ENCODE measurements at places on chromosomes 4 and X. TPM values are rescaled to one million over a fixed set of nuclear protein-coding genes. Genes with fewer than 3 reads are reported as not detected.

Gene PLXNB3
- total RNA-seq: 1.0 TPM

Gene PCGF3
- total RNA-seq: 27.1 TPM

Gene SPANXA2
- total RNA-seq: not detected

Gene SULT1B1
- not detected for total RNA-seq

Gene NEXMIF
- under 0.01 TPM for total RNA-seq

Gene DCAF8L2
- not detected for total RNA-seq
